ENCODE measurements at places on chromosomes 5 and 9.
A peak's percentile ranks its signal among the peaks of the same experiment; 100 is the strongest.

- DNase-seq = no peak
Observed at GRCh38 chr9:86801246-86801645, 146.1 kb downstream of the GAS1 start.

DNA sequence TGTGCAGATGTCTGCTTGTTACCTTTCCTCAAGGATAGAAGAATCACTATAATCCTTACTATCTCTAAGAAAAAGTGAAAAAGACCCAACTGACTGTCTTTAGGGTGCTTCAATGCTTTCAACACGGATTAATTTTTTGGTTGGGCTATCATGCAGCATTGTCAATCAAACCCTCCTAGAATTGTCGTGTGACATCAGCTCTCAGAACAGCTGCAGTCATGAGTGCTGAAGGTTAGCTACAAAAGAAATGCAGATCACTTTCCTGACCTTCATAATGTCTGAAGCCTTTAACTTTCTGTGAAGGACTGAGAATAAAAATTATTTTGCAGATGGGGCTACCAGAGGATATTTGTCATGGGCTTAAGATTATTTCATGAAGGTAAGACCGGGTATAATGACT is 107.9 kb upstream of the EFNA5 start:
- no peak for DNase-seq

- DNase-seq = no peak
Observed at GRCh38 chr5:145345511-145346287, 489.4 kb downstream of the PRELID2 start.

DNA sequence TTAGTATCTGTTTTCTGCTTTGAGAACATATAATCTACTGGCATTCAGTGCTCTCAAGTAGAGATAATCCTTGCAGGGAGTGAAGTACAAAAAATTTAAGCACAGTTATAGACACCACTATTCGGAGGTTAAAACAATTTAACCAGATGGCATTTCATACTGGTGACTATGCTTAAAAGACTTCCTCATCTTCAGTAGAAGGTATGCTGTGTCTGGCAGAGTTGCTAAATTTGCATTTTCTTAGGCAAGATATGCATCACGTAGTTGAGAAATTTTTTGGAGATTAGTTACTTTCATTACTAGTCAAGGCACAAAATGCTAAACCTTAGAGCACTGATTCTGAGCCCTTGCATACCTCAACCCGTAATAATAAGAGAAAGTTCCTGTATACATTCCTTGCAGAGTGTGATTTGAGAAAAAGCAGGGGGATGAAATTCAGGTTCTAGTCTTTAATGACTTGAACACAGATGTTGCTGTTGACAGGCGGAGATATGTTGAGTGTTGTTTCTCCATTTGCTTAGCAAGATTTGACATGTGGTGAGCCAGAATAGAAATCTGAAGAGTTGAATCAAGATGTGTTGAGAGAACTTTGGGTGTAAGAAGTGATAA is 70.8 kb upstream of the STARD4 start:
- DNase-seq = peak; percentile 70

DNA sequence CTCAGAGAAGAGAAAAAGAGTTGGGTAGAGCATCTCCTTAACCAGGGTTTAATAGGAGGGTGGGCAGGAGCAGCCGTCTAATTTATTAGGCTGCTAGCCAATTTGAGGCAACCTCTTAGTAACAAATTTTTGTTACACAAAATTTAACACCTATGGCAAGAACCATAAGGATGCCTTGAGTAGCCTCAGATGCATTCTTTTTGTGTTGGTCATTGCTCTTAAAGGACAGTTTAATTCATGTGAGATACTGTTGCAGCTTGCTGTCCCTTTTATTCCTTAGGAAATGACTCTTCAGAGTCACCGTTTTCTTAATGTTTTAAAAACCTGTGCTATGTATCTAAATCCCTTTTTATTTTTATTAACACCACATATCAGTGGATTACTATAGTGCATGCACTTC is 255.1 kb downstream of the MAST4 start:
- no peak for DNase-seq

GRCh38 chr5:57887851-57888621 is 405.4 kb upstream of the ACTBL2 start:
- DNase-seq = peak; percentile 30

GRCh38 chr5:130541617-130542221 is 623.3 kb downstream of the HINT1 start:
- no peak for DNase-seq

- DNase-seq = no peak
Observed at GRCh38 chr5:171162596-171162995, 146.5 kb upstream of the TLX3 start.

GRCh38 chr5:81314581-81314980 is 13.2 kb downstream of the ZCCHC9 start:
- no peak for DNase-seq

- no peak for DNase-seq
Observed at GRCh38 chr9:127946728-127947127, 9.1 kb upstream of the DPM2 start.

- DNase-seq = no peak
Observed at GRCh38 chr9:95047452-95048224, 269.9 kb downstream of the FANCC start.

GRCh38 chr9:82206490-82206889 is 217.9 kb downstream of the SPATA31D1 start:
- peak; percentile 16 for DNase-seq

- DNase-seq = no peak
Observed at GRCh38 chr9:104875320-104875719, 52.6 kb downstream of the ABCA1 start.

DNA sequence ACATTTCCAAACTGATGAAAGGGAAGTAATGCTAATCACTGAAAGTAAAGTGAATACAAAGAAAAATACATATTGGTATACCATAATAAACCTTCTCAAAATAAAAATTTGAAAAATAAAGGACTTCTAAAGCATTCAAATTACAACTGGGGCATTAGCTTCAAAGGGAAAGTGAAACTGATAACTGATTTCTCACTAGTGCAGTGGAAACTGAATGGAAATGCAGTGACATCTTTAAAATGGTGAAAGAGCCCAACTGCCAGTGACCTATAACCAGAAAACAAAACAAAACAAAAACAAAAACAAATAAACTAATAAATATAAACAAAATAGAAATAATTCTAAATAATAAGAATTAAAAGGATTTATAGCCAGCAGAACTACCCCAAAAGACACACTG is 297.5 kb upstream of the GRIN3A start:
- no peak for DNase-seq

All from amniotic stem cell (primary cell).